Activated CD8-positive, alpha-beta T cell treated with anti-CD3 and anti-CD28 coated beads, Interleukin-2, amount 10 ng/mL, durations not matched to agents 7 days and 5 days (primary cell): ENCODE measurements at places on chromosomes 6 and 20.

DNA sequence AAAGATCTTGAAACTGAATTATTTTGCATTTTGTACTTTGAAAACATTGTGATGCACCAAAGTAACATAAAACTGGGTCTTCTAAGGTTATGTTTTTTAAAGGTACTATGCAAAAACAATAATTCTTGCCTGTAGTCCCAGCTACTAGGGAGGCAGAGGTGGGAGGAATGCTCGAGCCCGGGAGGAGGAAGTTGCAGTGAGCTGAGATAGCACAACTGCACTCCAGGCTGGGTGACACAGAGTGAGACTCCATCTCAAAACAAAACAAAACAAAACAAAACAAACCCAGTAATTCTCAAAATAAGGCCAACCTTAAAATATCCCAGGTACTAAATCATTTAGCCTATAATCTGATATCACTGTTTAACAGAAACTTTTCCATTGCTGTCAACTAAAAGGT lies 269.6 kb downstream of the KHDC1L start:
- DNase-seq, result no peak

DNA sequence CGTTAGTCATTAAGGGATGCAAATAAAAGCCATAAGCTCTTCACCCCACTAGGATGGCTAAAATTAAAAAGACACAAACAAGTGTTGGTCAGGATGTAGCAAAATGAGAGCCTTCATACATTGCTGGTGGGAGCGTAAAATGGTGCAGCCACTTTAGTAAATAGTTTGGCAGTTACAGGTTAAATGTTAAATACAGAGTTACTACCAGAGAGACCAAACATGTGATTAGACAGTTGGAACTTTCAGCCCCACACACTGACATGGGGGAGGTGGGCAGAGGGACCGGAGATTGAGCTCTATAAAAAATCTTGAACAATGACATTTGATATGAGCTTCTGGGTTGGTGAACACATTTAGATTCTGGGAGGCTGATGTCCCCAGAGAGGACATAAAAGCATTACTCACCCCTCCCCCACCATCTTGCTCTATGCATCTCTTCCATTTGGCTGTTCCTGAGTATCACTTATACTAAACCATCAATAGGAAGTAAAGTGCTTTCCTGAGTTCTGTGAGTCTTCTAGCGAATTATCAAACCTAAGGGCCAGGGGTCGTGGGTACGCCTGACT lies 20.4 kb upstream of the ZNF318 start:
- no peak for DNase-seq

- no peak for DNase-seq
Observed at GRCh38 chr20:6898928-6899327, 131.4 kb downstream of the BMP2 start.

DNA sequence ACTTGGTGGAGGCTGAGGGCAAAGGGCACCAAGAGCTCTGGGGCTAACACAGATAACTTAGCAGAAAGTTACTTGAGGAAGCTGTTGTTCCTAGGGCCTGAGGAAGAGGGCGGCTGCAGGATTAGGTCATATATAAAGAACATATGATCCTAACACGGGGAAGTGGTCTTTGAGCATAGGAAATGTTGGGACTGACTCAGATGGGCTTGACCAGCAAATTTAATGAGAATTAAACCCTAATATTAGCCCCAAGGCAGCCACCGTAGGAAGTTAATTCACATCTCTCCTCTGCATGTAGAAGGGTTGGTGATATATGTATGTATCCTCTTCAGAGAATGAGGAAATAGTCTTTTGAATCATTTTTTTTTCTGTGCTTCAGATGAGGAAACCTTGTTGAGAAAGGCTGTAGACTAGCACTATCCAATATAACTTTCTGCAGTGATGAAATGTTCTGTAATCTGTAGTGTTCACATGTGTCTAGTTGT lies 9.2 kb upstream of the ZBTB9 start:
- no peak for DNase-seq

DNA sequence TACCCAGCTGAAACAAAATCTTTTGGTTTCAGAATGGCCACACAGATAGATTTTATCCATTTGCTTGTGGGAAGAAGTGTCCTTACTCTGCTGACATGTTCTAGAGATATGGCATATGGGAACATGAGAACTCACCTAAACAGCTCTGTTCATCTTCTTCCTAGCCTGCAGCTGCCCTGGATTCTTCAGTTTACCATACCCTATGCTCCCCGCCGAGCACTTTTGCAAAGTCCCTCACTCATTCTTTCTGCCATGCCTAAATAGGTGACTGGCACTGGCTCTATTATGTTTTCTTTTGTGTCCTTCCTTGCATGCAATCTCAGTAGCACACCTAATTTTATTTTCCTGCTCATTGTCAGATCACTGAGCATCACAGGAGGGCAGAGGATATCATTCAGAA lies 293.7 kb upstream of the RSPO3 start:
- DNase-seq, result no peak

- DNase-seq, result no peak
Observed at GRCh38 chr6:41672816-41673703, 34.8 kb downstream of the MDFI start.

GRCh38 chr20:44761423-44761822 lies 15.8 kb downstream of the KCNK15 start:
- DNase-seq, result no peak

DNA sequence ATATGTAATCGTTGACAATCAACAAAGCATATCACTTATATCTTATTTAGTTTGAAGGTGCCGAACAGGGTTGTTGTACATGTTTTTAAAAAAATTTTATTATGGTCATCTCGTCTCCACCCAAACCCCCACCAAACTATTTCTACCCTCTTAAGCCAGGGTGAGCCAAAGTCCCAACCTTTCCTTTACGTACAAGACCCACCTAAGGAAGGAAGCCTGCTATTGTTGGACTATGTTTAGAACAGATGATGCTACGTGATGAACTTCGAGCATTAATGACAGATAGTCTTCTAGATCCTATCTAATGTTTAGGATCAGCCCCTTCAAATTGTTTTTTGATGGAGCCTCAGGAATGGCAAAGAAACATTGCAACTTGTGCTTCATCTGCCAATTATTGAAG lies 44.4 kb downstream of the CLIC5 start:
- no peak for DNase-seq

DNA sequence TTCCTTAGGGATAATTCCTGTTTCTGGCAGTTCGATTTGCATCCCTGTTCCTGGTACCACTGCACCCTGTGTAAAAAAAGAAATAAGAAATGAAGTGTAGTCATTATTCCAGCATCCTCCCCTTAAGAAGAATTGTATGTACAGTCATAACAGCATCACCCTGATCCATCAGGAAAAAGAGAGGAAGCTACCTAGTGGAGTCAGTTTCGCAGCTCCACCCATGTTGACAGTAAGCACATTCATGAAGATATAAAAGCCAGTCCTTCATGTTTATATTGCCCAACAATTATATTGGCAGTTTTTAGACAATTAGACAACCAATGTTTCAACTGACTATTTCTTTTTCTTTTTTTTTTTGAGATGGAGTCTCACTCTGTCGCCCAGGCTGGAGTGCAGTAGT lies 21.2 kb upstream of the HLA-G start:
- no peak for DNase-seq
